ENCODE measurements at places on chromosomes 13 and 19.

DNA sequence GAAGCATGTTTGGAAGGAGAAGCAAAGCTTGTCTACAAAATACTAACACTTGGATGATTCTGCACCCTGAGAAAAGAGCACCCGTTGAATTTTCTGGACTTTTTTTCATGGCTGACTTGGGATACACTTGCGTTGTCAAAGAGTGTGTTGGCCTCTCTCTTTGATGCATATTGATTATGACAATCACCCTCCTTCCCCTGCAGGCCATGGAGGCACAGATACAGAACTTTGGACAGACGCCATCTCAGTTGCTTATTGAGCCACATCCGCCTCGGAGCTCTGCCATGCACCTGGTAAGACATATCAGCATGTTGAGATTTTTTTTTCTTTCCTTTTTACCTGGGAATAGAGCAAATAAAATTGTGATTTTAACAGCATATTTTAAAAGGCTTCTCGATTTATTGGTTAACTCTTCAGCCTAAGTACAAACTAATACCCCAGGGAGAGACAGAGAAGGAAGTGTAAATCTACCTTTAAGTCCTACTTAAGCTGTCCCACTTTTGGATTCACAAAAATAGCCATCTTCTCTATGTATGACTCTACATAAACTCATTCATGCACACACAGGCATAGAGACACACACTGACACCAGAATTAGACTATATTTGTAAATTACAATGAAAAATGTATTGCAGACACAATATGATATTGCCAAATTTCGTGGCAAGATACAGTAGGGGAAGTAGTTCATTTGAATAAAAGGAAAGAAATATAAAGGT lies 169.7 kb upstream of the MAB21L1 start:
- no peak for DNase-seq

GRCh38 chr13:54133746-54134145 lies 1105.1 kb downstream of the OLFM4 start:
- DNase-seq = no peak

GRCh38 chr19:39825093-39825463 lies 8.9 kb downstream of the DYRK1B start:
- no peak for DNase-seq

GRCh38 chr13:44399074-44399473 lies 25.4 kb downstream of the SERP2 start:
- DNase-seq = no peak

GRCh38 chr13:74101436-74101835 lies 32.8 kb downstream of the KLF12 start:
- DNase-seq = no peak

DNA sequence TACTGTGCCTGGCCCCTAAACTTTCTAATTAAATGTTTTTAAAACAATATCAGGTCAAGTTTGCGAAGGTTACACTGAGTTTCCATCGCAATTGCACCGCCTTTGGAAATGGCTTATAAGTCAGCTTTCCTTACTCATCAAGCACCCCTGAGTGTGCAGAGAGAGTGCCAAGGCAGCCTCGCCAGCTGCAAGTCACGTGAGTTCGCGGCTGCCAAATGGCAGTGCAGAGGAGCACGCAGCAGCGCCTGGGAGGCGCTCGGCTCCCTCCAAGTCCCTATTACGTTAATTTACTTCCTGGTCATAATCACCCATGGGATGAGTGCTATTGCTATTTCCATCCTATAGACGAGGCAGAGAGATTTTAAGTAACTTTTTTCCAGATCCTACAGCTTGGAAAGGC lies 319.6 kb downstream of the TEX29 start:
- DNase-seq = no peak

DNA sequence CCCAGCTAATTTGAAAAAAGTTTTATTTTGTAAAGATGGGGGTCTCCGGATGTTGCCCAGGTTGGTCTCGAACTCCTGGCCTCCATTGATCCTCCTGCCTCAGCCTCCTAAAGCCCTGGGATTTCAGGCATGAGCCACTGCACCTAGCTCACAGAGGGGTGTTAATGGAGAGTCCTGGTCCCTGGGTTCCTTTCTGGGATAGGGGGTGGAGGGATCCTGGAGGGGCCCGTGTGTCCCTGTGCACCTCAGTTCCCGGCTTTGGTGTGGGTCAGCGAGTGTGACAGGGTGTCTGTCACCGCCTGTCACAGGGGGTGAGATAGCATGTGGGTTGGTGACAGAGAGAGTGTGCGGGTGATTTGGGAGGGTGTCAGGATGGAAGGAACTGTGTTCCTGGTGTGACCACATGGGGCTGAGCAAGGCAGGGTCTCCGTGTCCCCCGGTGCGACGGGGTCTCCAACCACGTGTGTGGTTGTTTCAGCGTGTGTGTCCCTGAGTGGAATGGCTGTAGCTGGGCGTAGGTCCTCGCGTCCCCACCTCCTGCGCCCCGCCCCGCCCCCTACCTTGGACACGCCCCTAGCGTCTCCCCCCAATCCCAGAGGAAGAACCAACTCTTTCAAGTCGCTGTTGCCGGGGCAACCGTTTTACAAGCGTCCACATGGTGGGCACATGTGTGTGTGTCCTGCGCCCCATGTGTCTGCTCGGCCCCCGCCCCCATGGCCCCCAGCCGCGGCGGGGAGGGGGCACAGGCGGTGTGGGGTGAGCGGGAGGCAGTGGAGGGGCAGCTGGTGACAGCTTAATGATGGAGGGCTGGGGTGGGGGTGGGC lies 2.9 kb upstream of the NRTN start:
- no peak for DNase-seq
